ENCODE measurements at places on chromosomes 3 and 15.

DNA sequence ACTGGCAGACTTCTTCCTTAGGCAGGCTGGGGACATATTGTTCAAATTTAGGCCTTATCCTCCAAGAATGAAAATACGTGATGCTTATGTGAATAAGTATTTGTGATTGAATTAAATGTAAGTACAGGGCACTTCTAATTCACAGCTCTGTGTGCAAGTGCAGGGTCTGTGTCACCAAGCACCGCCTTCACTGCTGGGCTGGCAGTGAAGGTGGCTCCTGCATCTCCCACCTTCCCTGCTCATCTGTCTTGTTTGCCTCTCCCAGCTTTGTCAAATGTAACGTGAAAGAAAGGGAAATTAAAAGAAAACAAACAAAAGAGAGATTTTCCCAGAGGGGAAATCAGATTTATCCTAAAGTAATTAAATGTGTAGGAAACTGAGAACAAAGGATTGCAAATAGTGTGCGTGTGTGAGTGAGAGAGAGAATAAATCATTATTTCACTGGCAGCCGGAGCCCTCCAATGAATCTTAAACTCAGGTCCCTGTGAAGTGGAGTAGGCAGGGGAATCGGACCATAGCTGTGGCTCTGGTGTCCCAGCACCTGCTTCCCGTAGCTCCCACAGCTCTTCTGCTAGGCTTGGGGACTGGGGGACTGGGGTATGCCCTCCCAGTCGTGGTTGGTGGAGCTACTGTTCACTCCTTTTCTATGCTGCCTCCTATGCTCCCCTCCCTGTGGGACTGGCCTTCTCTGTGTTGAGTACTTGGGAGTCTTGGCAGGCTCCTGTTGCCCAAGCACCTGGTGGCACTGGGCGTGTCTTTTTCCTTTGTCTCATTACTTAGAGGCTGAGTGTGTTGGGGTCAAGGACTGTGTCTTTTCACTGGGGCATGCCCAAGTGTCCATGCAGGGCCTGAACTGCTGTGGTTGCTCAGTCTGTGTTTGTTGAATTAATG, 222.2 kb downstream of the EPHB1 start:
- DNase-seq: no peak

DNA sequence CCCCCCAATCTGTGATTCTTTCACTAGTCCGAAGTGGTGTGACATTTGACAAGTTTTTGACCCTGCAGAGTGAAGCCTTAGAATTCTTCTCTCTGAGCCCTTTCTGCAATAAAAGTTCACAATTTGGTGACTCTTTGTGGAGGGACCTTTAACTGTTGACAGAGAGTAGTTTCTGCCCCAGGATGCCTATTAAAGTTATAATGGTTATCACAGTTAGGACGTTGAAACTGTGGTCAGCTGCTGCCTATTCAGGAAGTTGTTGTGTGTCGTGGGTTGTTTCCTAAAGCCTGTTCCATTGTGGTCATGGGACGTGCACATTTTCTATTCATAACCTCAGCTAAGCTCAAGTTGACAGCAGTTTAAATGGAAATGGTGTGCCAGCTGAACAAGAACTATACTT, 274.5 kb downstream of the NEK10 start:
- DNase-seq: no peak

GRCh38 chr15:63601026-63601703, 4.0 kb downstream of the FBXL22 start:
- peak; percentile 63 for DNase-seq

DNA sequence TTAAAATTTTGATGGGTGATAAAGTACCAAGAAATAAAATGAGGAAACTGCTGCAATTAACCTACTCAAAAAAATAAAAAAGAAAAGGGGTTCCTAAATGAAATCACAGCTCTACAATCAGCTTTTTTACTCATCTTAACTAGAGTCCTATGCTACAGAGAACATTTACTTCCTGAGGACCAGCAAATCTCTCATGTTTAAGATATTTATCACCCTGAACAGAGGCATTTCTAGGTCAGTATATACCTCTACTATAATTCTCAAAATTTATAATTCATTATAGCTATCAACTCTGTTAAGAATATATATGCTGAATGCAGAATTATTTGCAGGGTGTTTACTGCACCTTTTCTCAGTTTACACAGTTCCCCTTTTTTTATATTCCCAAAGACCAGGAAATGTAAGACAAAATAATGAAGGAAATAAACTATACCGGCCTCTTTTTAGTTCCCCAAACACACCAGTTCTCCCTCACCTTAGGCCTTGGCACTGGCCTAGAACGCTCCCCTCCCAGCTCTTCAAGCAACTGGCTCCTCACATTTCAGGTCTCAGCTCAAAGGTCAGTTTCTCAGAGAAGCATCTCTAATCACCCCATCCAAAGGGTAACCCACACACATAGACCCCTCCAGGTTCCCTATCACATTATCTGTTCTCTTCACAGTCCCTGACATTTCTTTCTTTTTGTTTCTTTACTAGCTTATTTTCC, 71.1 kb downstream of the LRRFIP2 start:
- no peak for DNase-seq

DNA sequence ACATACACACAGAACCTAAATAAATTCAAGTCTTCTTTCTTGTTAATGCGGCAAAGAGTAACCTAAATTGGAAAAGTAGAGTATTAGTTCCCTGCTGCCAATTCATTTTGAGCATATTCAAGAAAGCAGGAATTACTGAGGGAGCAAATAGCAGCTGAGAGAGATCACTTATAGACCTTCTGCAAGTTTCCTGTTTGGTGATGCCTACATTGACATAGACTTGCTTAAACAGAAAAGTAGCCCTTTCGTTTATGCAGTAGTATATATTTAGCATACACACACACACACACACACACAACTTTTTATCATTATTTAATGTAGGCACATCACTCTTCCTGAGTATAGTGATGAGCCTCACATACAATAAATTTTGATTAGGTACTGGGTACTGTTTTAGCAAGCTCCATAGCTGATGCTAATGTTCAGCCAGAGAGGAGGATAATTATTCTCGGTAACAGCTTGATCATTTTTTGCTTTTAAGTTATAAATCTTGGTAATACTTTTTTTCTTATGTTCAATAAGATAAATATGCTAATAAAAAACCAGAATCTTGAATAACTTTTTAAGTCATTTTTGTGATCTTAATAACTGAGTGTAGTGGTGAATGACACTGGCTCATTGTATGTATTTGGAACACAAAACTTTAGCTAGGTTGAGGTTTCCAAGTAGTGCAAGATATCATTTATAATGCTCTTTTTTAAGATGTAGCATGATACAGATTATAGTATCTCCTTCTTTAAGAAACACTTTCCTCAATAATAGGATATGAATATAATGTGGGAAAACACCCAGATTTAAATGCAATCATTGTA, 174.7 kb downstream of the MBNL1 start:
- DNase-seq: no peak
